ENCODE measurements at places on chromosomes 7 and 10.

- DNase-seq, result peak; percentile 22
Measured at GRCh38 chr7:107660381-107661080, at the start of gene SLC26A4. SLC26A4 (plus strand) TSS chr7:107660828; CDS start chr7:107661642, 814 bp downstream.

- DNase-seq, result no peak
Measured at GRCh38 chr10:47182934-47183703, 116.9 kb upstream of the GDF10 start.

DNA sequence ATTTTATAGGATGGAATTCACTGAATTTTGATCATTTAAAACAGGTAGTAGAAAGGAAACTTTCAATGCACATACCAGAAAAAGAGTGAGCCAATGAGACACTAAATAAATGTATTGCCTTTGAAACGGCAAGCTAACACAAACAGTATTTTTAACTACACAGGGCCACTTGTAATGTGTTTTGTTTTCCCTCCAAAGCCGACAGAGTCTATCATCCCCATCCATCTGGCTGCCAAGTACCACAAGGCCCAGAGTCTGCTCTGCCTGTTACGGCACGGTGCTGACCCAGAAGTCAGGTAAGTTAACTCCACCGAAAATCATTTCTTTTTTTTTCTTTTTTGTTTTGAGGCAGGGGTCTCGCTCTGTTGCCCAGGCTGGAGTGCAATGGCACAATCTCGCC, 1.5 kb downstream of the ANKRD61 start:
- no peak for DNase-seq

DNA sequence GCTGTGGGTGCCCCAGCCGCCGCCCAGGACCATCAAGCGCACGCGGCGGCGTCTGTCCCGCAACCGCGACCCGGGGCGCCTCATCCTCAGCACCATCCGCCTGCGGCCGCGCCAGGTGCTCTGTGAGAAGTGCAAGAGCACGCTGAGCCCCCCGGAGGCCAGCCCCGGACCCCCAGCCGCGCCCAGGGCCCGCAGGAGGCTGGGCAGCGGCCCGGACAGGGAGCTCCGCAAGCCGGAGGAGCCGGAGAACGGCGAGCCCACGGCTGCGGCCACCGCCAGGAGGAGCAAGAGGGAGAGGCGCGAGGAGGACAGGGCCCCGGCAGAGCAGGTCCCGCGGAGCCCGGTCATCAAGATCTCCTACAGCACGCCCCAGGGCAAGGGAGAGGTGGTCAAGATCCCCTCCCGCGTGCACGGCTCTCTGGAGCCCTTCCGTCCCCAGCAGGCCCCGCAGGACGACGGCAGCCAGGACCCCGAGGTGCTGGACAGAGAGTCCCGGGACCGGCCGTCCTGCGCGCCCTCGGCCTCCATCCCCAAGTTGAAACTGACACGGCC, 8.0 kb downstream of the PWWP2B start:
- DNase-seq, result no peak

DNA sequence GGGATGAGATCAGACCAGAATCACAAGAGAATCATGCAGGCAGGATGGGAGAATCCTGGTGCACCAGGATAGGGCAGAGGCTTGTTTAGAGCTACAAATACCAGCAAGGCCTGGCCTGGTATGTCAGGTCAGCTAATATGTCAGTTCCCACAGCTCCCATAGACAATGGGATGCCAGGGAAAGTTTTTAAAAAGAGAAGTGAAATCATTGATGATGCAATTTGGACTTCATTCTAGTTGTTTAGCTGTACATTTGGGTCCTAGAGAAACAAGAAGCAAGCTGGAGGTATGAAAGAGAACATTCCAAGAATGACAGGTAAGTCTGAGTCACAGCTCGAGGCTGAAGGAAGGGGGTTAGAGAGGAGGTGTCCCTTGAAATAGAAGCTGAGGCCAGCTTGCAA, 45.2 kb downstream of the GPR141 start:
- DNase-seq, result peak; percentile 9

GRCh38 chr7:112538726-112539255, 58.0 kb downstream of the LSMEM1 start:
- DNase-seq, result no peak

DNA sequence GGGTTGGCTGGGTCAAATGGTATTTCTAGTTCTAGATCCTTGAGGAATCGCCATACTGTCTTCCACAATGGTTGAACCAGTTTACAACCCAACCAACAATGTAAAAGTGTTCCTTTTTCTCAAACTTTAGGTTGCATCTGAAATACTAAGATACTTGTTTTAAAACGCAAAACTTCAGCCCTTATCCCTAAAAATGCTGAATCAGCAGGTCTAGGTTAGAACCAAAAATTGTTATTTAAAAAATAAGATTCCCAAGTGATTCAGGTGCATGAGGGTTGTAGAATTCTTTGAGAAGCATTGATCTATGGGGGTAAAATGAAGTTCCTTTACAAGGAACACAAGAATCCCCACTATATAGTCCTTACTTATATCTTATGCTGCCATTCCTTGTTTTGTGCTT, 56.5 kb upstream of the BICC1 start:
- DNase-seq, result no peak

GRCh38 chr10:51319173-51319435, 244.8 kb downstream of the PRKG1 start:
- DNase-seq, result no peak

- no peak for DNase-seq
Measured at GRCh38 chr7:94658826-94659225, 2.9 kb upstream of the SGCE start.

DNA sequence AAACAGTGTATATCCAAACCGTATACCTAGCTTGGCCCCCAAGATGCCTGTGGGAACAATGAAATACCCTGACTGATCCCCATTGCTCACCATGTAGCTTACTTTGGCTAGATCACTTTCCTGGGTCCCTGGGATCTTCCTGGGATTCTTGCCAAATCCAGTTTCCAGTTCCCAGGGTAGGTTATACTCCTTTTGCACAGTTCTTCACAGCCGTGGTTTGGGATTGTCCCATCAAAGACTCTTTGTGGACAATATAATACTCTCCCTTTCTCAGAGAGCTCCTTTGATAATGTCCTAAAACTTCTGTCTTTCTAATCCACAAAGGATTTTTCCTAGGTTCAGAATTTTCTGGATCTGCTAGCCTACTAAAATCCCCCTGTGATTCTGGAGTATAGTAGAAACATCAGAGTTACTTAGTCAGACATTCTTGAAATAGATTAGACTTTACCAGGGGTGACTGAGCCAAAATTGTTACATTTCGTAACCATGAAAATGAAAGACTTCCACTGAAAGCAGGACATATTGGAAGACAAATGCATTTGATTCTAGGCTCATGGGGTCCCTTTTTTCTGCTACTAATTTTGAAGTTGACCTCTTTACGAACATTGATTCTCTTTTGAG, 388.3 kb upstream of the ETV1 start:
- peak; percentile 62 for DNase-seq

- DNase-seq, result peak; percentile 34
Measured at GRCh38 chr10:60536529-60537114, 146.9 kb upstream of the ANK3 start.

DNA sequence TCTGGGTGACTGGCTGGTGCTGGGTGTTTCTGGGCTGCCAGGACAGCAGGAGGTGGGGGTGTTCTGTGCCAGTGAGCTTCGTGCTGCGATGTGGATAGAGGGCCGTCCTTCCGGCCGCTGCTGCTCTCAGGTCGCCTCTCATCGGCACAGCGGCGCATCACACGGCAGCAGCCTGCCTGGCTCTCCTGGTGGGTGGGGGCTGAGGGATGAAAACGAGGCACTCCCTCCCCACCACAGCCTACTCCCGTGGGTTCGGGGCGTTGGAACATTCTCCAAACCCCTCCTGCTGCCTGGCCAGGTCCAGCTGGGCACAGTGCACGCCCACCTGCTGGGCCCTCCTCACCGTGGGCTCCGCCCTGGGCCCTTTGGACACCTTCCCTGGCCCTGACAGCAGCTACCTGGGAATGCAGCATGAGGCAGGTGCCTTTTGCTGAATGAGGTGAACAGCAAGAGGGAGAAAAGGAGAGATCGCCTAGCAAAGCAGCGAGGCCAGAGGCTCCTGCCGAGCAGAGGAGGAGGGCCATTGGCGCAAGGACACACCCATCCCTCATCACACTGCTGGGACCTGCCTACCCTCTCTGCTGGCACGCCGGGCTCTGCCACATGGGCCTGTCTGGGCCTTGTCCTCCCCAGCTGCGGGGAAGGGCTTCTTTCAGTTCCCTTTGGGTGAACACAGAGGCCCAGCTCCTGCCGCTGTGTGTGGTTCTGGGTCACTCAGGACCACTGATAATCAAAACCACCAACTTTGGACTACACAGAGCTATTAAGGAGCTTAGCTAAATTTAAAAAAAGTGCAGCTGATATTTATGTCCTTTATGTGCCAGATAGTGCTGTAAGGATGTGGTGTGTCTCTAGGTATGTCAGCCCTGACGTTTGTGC, 33.4 kb downstream of the INPP5A start:
- DNase-seq, result no peak

DNA sequence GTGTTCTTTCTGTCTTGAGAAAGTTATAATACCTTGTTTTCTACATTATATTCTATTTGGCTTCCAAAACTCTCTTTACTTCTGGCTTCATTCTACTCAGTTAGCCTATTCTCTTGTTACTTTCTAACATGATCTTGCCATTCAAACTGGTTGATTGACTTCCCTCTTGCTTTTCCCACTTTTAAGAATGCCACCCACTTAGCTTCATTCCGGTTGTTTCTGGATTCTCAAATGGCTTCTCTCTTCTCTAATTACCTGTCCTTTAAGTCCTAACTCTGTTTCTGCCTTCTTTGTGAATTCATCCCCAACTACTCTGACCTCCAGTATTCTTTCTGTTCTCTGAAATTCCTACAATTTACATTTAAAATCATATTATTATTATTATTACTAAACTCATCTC, 52.0 kb downstream of the ANKIB1 start:
- no peak for DNase-seq

- DNase-seq, result no peak
Measured at GRCh38 chr7:20964281-20964918, 177.7 kb upstream of the SP8 start.

GRCh38 chr7:155312633-155313032, 15.0 kb downstream of the INSIG1 start:
- DNase-seq, result no peak

DNA sequence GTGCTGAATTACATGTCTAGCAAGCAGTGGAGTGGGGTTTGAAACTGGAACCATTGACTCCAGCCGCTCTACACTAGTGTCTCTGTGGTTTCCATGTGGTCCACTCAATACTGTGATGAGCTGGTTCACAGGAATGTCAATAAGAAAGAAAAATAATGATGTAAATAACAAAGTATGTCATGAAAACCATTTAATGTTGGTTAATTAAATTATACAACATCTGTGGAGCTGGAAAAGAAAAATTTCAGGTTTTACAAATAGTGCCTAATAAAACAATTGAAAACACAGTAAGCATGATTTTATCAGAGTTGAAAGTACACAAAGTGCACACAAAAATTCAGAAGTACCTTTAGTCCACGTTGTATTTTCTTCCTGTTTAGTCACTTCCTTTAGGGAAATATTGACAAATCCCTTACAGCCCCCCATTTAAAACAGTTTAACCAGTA, 28.7 kb upstream of the NAMPT start:
- DNase-seq, result peak; percentile 81

DNA sequence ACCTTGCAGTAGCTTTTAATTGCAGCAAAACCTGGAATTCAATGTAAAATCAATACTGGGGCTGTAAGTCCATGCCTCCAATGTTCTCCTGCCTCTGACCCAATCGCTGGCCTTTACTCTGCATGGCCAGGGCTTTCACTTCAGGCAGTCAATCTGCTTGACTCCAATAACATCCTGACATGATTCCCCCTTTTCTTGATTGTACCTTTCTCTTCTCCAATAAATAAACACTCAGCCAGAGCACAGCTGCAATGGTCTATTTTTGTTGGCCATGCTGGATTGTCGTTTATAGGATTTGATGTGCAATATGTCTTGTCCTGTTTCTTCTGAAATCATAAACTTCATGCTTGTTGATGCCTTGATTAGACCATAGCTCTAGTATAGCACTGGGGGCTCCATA, 97.8 kb upstream of the COL1A2 start:
- DNase-seq, result no peak

DNA sequence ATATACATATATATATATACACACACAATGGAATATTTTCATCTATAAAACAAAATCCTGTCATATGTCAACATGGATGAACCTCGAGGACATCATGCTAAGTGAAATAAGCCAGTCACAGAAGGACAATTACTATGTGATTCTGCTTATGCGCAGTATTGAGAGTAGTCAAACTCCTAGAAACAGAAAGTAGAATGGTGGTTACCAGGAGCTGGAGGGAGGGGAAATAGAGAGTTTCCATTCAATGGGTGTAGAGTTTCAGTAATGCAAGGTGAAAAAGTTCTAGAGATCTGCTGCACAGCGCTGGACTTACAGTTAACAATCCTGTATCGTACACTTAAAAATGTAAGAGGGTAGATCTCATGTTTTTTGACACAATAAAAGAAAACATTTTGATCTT, 181.9 kb downstream of the CDCA7L start:
- DNase-seq, result no peak

- DNase-seq, result no peak
Measured at GRCh38 chr7:55485501-55486191, 86.7 kb downstream of the VOPP1 start.

- peak; percentile 67 for DNase-seq
Measured at GRCh38 chr7:119720541-119720940, 552.4 kb upstream of the KCND2 start.

- no peak for DNase-seq
Measured at GRCh38 chr10:29323367-29323766, 34.5 kb downstream of the LYZL1 start.

DNA sequence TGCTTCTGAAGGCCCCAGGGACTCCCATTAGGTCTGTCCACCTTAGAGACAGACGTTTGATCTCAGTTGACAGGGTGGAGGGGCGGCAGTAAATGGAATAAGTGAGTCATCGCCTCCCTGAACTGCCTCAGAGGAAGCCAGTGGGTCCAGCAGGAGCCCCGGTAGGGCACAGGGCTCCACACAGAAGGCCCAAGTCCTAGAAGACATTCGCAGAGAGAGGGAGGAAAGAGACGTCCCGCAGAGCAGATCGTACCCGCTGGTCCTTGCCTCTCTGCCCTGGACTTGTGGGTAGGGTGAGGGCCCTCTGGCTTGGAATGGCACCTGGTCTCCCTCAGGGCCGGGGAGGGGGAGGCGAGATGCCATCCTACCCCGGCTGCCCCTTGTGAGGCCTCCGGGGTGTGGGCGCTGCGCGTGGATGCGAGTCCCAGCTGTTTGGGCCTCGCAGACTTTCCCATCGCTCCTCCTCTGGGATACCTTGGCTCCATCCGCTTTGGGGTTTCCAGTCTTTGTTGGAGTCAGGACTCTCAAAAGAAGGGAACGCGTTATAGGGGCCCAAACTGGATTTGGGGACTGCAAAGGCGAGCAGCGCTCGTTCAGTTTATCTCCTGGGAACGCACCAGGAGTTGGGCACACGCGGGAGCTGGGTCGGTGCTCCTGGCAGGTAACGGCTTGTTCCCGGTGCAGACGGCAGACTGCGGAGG, 5.1 kb downstream of the TLX1 start:
- DNase-seq, result no peak
